ENCODE measurements at places on chromosomes 6 and 20.

GRCh38 chr20:46071573-46071972 is 18.2 kb downstream of the NCOA5 start:
- DNase-seq, result no peak

GRCh38 chr6:56947924-56948323 is 7.0 kb upstream of the BEND6 start:
- no peak for DNase-seq

DNA sequence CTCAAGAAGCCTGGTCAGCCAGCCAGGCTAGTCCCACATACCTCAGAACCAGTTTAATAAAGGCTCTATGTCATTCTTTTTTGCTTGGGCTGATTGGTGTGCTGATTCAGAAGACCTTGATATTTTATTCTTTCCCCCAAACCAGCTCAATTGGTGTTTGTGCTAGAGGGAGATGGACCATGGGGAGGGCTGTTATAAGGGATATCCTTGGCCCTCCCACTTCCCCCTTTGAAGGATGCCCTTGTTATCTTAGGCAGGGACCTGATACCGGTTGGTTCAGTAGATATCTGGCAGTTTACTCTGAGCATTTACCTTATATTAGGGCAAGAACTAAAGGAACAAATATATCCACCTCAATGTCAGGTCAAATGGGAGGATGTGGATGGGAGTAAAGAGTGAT is 207.4 kb downstream of the LRFN2 start:
- DNase-seq, result no peak

DNA sequence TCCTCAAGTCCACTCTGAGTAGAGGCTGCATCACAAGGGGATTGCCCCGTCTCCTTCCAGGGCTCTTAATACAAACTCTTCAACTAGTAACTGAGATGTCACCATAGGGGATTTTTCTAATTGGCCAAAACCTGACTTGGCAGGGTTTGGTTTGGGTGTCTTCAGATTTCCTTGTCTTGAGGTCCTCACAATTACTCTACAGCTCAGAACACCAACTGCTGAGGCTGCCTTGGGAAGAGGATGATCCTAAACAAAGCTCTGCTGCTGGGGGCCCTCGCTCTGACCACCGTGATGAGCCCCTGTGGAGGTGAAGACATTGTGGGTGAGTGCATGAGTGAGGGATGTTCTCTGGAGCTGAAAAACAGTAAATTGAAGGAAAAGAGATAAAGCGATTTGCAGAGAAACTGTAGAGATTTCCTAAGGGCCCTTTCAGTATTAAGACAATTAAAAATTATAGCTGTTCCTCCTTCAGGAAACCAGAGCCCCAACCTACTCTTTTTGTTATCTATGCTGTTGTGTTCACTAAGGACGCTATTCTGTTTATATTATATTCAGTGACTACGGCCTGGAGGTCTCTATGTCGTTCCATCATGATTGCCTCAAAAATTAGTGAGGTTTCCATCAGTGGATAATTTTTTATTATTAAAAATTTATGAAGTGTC is at the start of gene HLA-DQA1:
Gene HLA-DQA1, plus strand, starts transcription at position 188 of the 662 bp plus-strand sequence. Its CDS starts 53 bp downstream, at position 241.
- no peak for DNase-seq

DNA sequence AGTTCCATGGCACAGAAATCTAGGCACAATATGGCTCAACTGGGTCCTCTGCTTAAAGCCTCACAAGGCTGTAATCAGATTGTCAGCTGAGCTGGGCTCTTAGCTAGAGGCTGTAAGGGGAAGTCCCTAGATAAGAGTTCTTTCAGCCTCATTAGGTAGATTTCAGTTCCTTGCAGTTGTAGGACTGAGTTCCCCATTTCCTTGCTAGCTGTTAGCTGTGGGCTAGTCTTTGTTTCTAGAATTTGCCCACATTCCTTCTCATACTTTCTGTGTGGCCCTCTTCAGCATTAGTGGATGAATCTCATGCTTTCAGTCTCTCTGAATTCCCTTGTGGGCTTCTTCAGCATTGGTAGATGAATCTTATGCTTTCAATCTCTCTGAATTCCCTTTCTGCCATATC is 71.0 kb upstream of the MRAP2 start:
- no peak for DNase-seq

DNA sequence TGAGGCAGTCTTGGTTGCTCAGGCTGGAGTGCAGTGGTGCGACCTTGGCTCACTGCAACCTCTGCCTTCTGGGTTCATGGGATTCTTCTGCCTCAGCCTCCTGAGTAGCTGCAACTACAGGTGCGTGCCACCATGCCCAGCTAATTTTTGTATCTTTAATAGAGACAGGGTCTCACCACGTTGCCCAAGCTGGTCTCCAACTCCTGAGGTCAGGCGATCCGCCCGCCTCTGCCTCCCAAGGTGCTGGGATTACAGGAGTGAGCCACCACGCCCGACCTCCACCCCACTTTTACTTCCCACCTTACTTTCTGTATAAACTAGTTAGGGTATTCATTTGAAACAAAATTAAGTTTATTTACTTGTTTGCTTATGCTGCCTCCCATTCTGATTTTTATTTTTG is 86.5 kb downstream of the NCOA3 start:
- DNase-seq, result no peak

DNA sequence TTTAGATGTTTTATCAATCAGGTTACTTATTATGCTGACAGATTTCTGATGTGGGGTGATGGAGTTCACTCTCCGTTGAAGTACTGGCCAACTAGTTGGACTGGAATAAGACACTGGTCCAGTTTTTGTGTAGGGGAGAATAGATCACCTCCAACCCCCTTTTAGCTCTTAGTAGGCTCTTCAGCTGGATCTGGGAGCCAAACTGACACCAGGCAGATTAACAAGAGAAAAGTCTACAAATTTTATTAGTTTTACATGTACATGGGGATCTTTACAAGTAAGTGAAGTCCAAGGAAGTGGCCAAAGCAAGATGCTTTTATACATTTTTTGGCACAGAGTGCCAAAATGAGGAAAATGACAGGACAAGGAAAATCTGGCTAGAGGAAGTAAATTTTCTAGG is 107.1 kb downstream of the UBE3D start:
- no peak for DNase-seq

GRCh38 chr6:148383658-148384368 is 41.2 kb downstream of the SASH1 start:
- DNase-seq, result no peak

GRCh38 chr6:160069050-160069454 is 52.6 kb upstream of the SLC22A1 start:
- no peak for DNase-seq

GRCh38 chr6:140670021-140670420 is 1295.6 kb upstream of the CITED2 start:
- DNase-seq, result no peak

DNA sequence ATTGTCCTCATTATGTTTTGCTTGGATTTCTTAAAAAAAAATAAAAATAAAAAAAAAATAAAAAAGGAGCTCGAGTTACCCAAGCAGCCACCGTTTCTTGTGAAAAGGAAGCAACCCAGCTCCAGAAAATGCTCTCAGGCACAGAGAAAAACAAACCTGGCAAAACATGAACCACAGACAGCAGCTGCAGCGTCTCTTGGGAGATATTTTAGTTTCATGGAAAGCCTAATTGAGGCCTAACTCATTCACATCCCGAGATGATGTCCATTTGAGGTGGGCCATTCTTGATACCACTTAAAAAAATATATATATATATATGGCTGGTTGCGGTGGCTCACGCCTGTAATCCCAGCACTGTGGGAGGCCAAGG is 13.7 kb upstream of the MRAP2 start:
- no peak for DNase-seq

- no peak for DNase-seq
These were observed 248.8 kb downstream of the CDH4 start for GRCh38 chr20:61500791-61501321.

- DNase-seq, result no peak
These were observed 5.7 kb downstream of the PPP1R10 start for GRCh38 chr6:30611150-30611855.

DNA sequence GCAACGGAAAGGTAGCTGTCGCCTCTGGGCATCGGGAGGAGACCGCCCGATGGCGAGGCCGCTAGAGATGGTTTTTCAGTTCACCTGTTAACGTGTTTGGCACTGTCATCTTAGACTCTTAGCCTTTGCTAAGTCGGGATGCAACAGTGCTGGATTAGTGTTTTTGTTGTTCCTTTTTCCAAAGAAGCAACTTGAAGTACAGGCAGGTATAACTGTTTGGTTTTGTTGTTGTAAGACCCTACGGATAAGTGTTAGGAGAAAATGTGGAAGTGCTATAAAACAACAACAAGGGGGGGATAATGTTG is 723 bp downstream of the MANEA start:
- no peak for DNase-seq

DNA sequence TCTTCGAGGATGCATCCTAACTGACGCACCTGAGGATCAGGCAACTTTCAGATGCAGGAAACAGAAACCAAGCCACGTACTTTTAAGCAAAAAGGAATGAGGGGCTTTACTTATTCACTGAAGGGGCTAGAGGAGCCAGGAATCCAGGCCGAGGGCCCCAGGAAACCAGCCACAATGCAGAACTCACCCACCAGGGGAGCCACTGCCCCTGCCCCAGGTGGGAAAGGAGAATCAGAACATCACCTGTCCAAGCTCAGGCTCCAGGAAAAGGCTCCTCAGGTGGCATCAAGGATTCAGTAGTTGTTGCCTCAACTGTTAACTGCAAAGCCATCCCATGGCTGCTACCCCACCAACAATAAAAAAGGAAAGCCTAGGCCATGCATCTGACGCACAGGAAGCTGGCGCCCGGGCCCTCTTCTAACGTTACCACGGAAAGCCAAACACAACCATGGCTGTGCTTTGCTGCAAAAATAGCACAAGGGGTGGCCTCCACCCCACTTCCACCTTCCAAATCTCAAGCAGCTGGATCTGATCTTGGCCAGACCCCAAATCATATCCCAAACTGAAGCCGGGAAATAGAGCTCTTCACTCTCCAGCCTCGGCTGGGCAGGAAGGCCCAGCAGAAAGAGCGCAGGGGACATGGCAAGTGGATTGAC is 121.0 kb downstream of the PREX1 start:
- DNase-seq, result no peak

GRCh38 chr6:50451826-50452400 is 261.4 kb upstream of the TFAP2D start:
- DNase-seq, result no peak

DNA sequence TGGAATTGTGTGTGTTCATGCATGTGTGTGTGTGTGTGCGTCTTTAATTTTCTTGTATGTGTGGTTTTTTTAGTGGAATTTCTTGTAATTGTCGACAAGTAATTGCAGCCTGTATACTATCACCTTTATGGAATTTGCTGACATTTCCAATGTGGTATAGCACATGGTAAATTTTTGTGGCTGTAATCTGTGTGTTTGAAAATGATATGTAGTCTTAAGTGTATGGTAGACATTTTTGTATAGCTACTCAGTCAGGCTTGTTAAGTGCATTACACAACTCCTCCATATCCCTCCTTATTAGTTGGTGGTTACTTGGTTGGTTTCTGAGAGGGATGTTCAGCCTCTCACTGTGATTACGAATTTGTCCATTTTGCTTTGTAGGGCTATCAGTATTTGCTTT is 384.5 kb upstream of the HSF2 start:
- no peak for DNase-seq

DNA sequence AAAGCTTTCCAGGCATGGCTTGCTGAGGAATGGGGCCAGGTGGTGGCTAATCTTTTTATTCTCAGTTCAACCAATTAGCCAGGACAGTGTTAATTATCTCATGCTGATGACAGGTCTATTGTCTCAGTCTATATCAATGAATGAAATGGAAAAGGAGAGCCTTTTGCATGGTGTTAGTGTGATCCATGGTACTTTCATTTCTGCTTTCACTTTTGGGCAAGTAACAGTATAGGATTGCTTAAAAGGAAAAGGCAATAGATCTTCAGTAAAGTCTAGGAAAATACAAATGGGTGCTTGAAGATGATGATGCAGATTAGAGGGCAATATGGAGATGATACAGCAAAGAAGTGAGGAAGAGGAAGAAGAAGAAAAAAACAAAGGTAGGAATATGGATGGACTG is 430.3 kb downstream of the TFAP2A start:
- no peak for DNase-seq

DNA sequence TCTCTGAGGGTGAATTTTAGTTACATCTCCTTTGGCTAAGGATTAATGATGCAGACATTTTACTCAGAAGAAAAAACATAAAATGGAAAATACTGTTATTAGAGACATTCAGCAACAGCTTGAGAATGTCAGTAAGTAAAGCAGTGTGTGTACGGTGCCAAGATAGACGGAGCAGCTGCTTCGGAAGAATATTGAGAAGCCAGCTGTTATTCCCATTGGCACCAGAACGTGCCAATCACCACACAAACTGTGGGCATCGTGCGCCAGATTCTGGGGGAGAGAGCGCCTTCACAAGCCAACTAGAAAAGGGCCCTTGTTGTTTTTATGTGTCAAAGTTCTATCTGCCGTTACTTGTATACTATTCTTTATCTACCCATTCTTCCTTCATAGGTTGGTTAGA is 163.4 kb downstream of the MTFR2 start:
- no peak for DNase-seq

- no peak for DNase-seq
These were observed 345.2 kb upstream of the RSPO3 start for GRCh38 chr6:126773112-126773805.

DNA sequence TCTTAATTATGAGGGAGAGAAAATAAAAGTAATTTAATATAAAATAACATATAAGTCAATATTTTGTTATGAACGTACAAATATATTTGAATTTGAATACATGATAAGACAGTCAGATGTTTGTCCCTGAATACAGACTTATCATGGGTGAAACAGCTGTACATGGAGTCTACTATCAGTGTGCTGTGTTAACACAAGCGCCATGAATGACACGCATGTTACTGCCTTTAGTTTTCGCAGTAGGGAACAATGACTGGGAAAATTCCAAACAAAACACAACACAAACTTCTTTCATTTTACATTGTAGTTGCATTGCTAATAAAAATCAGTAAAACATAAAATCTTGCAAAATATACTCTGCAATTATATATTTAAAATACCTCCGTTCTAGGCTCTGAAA is 108.6 kb downstream of the FBXO5 start:
- no peak for DNase-seq

DNA sequence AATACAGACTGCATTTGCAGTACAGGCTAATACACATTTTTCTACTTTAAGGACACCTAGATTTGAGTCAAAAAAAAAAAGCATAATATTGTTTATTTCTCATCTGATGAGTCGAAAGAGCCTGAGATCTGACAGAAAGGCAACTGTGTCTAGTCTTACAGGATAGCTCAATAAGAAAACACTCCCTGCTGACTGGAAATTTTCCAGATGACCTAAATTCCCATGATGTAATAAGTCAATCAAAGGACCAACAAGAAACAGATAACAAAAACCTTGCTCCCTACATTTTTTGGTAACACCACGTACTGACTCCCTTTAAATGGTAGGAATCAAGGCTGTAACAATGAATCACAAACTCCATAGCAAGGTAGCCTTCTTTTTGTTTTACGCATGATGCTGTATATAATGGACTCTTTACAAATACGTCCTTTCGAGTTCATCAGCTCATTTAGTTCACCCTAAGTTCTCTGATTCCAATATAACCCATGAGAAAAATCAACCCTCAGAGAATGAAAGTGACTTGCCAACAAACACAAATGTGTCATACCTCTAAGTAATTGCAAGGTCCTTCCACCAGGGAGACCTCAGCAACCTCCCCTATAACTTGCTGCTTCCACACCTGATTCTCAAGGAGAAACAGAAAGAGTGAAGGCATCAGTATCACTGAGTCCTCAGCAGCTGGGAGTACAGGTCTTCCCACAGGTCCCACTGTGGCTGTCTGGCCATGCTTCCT is 12.1 kb downstream of the TBX18 start:
- no peak for DNase-seq

All from stimulated activated CD4-positive, alpha-beta T cell treated with anti-CD3 and anti-CD28 coated beads, Interleukin-2, amount 100 ng/mL, for 24 hours (primary cell).